ENCODE measurements at places on chromosomes 6 and 20.

GRCh38 chr20:43322851-43323250 is 133.1 kb upstream of the PTPRT start:
- no peak for DNase-seq

DNA sequence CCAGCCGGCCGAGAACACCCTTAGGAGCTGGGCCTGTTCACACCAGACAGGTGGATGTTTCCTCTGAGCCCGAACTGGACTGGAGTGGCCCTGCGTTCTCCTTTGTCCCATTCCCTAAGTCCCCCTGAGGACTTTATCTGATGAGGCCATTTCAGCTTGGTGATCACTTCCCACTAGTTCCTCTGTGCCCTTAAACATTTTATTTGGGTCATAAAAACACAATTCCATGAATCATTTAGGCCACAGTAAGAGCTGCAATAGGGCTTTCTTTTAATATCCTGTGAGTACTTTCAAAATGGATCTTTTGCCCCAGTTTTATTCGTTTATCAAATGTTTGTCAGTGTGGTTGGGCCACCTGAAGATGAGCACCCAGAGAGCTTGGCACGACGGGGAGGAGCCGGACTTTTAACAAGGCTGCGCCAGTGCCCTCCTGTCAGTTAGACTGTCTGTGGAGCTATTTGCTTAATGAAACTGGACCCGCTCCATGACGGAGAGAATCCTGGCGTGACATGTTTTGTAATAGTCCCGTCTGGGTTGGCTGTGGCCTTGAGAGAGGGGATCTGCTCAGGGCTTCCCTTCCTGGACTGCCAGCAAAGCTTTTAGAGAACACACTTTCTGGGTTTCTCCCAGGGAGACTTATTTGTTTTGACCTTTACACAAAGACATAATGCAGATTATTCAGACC is 53.5 kb downstream of the ZDHHC14 start:
- no peak for DNase-seq

DNA sequence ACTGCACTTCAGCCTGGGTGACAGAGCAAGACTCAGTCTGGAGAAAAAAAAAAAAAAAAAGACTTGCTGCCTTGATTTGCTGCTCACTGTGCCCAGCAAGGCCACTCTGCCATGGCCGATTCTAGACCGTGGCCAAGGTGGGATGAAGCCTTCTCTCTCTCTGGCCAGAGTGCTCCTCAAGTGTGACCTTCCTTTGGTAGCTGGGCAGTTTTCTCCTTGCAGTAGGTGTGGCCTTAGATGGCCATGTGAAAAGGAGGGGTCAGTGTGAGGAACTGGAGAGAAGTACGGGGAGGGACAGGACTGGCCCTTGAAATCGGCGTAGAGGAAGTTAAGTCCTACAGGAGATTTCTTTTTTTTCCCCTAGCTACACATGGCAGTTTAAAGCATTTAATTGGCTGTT is 272.0 kb downstream of the ARID1B start:
- no peak for DNase-seq

- DNase-seq = no peak
Observed at GRCh38 chr20:14710951-14711350, 373.5 kb upstream of the FLRT3 start.

DNA sequence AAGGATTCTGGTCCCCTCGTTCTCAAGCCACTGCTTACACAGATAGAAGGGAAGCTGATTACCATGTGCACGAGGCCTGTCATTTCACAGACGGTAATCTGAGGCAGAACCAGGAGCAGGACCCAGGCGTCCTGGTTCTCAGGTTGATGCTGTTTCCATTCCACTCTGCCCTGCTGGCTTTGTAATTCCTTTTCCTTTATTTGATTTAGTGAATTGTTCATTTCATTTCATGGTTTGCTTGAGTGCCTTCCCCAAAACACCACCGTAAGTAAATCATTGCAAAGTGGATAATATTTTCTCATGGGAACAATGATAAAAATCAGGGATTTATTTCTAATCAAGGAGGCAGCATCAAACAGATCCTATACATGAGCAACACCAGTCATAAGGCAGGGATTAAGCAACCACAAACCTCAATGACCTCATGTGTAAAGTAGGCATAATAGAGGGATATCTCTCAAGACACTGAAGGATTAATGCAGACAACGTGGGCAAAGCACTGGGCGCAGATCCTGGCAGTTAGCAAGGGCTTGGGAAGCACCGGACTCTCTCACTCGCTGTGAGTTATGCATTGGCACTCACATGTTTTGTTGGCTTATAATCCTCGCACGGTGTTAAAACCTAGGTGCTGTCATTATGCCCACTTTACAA is 229.5 kb upstream of the FOXQ1 start:
- no peak for DNase-seq

DNA sequence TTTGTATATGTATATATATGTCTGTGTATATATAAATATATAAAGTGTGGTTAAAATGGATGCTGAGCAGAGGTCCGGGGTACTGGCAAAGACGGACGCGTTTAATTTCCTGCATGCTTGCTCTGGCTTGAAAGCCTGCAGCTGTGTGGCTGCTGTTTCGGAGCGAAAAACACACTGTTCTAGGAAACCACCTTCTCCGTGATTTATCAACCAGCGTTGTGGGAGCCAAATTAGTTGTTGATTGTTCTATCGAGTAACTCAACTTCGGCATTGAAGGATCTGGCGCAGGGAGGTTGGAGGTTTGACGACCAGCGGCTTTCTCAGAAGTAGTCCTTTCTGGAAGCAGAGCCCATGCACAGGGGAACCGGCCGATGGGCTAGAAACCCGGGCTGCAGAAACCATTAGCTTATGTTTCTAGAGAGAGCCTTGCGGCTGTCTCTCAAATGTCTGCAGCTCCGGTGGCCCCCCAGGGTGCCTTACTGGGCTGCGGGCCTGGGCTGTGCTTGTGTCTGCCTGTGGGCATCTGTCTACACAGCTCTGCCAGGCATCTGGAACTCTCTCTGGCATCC is 81.8 kb downstream of the EDN3 start:
- DNase-seq = no peak

- DNase-seq = no peak
Observed at GRCh38 chr6:27743787-27744186, 168.4 kb downstream of the OR2B2 start.

GRCh38 chr6:10659699-10660348 is 34.6 kb downstream of the C6orf52 start:
- DNase-seq = no peak

GRCh38 chr20:13355411-13355810 is 134.3 kb downstream of the ISM1 start:
- no peak for DNase-seq

DNA sequence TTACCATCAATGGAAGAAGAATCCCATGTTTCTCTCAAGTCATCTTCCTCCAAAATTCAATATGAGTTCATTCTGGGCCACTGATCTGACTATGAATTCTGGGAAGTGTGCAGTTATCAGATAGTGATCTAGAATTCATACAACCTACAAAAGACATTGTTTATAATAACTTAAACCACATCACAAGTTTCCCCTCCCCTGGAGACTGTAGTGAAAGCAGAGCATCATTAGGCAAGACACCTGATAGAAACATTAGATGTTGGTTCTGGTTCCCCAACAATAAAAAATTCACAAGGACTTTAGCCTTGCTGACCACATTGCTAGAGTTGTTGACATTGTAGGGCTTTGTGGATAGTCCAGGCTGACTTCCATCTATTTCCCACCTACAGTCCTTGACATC is 506.4 kb upstream of the JAG1 start:
- no peak for DNase-seq

- no peak for DNase-seq
Observed at GRCh38 chr20:15439551-15439950, 1102.1 kb upstream of the FLRT3 start.

DNA sequence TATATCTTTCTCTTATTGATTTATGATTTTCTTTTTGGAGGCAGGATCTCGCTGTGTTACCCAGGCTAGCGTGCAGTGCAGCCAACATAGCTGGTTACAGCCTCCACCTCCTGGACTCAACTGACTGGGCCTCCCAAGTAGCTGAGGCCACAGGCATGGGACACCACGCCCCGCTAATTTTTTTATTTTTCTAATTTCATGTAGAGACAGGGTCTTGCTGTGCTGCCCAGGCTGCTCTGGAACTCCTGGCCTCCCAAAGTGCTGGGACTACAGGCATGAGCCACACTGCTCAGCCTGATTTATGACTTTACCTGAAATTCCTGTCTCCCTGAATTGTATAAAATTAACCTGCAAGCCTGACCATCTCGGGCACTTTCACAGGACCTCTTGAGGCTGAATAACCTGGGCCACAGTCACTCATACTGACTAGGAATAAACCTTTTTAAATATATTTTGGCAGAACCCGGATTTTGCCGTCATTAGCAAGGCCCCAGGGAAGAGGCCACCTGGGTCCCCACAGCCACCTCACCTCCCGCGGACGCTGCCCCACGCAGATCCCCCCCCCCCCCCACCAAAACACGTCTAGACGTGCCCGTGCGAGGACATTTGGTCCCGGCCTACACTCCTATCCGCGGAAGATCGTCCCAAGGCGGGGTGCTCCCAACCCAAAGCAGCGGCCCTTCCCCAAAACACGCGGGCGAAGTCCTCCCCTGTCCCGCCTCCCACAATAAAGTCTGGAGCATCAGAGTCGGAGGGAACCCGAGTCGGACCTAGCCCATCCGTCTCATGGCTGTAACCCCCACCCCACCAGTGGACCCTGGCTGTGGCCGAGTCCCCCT is 902 bp downstream of the ZNF337 start:
- DNase-seq = no peak

DNA sequence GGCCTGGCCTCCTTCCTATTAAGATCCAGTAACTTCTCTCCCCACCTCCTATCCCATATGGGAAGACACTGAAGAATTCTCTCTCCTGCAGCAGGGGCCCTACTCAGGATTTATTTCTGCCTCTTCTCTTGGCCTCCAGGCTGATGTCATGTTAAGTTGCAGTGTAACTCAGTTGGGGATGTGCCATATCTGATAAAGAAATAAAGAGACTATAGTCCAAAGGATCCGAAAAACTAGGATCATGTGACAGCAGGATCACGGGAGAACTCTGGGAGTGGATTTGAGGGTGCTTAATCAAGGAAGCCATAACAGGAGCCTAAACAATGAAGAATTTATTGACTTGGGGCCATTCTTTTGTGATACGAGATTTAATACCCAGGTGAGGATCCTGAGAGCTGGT is 38.5 kb upstream of the TGM6 start:
- no peak for DNase-seq

DNA sequence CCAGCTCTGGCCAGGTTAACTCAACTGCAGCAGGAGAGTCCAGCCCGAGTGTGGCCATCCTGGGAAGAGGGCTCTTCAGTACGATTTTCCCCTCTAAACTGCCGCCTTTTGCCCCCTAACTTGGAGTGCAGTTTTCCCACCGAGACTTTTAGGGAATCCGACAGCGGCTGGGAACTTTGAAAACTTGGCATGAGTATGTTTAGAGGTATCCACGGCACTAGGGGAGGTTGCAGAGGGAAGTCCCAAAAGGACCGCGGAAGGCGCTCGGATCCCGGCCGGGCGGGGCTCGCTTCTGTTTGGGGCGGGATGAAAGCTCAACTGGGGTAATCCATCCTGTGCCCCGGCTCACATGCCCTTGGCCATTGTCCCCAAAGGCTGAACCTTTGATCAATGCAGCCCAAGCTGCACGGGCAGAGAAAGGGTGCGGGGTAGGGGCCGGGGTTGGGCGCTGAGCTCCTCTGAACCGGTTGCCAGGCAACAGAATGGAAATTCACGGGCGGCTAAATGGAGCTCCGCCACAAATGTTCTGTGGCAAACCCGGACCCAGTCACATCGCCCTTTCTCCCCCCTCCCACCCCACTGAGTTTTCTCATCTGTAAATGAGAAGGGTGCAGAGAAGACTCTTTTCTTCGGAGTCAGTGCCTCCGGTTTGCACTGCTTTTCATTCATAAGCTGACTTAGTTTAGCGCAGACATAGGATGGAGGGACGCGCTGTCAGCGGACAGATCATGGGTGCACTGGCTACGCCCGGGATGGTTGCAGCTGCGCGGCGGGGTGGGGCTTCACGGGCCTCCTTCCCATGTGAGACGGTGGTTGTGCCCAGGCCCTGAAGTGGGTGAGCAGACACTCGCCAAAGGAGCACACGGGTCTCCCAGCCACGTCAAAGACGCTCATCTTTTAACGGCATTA is 2.3 kb downstream of the BMP6 start:
- no peak for DNase-seq

DNA sequence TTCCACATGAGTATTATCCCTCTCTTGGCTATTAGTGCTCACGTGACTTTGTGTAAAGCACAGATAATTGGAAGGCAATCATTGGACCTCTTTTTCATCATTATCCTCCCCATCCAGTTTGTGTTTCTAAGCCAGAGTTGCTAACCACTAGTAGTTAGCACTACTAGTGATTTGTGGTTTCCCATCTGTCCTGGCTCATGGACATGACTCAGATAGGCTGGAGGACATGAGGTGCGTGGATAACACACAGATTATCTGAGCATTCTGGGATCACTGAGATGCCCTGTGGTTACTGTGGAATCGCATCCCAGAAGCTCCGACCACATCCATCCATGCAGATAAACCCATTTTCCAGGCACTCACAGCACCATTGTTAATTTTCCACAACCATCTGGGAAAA is 123.8 kb upstream of the NAA20 start:
- DNase-seq = no peak

GRCh38 chr6:43280234-43280633 is 17.8 kb upstream of the SLC22A7 start:
- DNase-seq = no peak

- DNase-seq = no peak
Observed at GRCh38 chr6:88538130-88538706, 372.1 kb upstream of the CNR1 start.

DNA sequence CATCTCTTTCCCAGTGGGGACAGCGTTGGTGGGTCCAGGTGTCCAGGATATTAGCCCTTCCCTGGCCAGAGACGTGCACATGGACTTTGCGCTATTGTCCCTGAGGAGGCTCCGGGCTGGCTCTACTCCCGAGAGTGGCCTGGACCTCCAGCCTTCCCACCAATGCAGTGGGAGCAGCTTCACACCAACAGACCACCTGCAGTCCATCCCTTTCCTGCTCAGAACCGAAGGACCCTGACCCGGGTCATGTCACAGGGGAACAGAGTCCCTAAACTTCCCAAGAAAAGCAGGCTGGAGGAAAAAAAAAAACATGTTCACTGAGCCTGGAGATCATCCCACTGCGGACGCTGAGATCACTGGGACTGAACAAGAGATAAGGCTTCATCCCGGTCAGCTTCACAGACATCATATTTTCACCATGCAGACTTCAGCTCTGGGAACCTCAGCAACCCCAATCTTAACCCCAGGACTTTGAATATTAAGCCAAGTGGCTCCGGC is 18.3 kb downstream of the ZMYND8 start:
- no peak for DNase-seq

GRCh38 chr20:16049529-16050093 is 523.6 kb downstream of the KIF16B start:
- no peak for DNase-seq

- no peak for DNase-seq
Observed at GRCh38 chr20:58403272-58403671, 14.2 kb downstream of the VAPB start.

- no peak for DNase-seq
Observed at GRCh38 chr6:5729813-5730517, 276.8 kb downstream of the NRN1 start.

DNA sequence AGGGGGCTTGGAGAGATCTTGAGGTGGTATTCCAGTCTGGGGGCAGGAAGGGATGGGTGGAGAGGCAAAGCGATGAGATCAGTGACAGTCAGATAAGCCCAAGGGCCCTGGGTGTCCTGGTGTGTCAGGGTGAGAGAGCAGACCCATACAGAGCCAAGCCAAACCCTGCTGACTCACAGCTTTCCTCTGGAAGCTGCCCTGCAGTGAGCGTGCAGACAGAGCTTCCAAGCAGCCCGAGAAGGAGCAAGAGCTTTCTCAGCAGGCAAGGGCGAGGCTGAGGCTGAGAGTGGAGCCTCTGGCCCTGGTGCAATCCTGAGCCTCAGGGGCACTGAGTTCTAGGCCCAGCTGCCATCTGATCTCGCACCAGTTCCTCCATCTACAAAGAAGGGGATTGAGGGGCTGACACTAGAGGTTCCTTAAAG is 91.1 kb upstream of the HIVEP1 start:
- no peak for DNase-seq
